AG08396 (cell line): ENCODE measurements at places on chromosomes 5 and 9.

GRCh38 chr5:139686706-139687441 is 38.7 kb downstream of the CXXC5 start:
- DNase-seq, result no peak

DNA sequence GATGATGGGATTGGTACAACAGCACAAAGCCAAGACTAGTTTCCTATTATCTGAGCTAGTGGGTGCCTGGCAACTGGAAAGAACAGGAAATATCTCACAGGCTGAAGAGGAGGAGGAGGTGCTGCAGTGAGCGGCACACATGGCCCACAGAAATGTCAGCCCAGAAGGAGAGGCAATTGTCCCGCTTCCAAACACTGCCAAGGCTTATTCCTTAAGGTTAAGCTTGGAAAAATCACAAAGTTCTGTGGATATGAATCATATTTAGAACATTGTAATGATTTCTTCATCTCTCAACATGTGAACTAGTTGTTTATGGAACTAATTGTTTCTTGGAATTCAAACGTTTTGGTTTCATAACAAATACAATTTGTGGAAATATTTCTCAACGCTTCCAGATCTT is 1019.5 kb upstream of the SEMA6A start:
- DNase-seq, result no peak

- DNase-seq, result peak; percentile 32
These were observed 53.3 kb downstream of the PCA3 start for GRCh38 chr9:76817489-76817888.

DNA sequence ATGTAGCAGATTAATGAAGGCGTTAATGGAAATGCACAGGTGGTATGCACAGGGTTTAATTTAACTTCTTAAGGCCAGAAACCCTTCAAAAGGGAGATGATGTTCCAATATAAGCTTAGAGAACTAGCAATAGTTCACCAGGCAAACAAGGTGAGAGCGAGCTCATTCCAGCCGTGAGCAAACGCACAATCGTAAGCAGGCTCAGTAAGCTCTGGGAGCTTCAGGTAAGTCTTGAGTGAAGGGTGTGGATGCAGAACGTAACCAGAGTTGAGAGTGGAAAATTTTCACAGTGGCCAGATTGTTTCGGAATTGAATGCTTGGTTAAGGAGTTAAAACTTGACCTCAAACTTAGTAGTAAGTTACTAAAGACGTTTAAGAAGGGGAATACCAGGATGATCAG is 5.7 kb downstream of the EQTN start:
- DNase-seq, result no peak

GRCh38 chr5:173800340-173800739 is 87.8 kb upstream of the CPEB4 start:
- DNase-seq, result no peak

GRCh38 chr5:57488215-57488955 is 5.8 kb upstream of the ACTBL2 start:
- DNase-seq, result peak; percentile 45

- DNase-seq, result no peak
These were observed 401.6 kb upstream of the ZNF608 start for GRCh38 chr5:125148076-125148475.

GRCh38 chr5:107168086-107168485 is 502.7 kb downstream of the EFNA5 start:
- no peak for DNase-seq

- no peak for DNase-seq
These were observed 32.2 kb downstream of the NSA2 start for GRCh38 chr5:74798977-74799911.

DNA sequence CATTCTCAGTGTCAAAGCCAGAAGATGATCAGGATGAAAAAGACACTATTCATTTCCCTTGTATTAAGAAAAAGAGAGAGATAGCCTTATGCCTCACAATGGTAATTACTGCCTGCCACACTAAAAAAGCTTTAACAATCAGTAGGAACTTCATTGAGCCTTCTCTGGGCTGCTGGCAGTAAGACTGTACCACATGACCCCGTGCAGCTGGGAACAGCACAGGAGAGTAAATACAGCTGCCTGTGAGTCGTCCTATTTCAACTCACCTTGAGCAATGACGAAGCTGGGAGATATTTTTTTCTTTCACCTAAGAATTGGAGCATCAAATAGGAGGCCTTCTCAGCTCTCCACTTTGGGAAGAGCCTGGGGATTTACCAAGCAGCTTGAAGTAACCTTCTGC is 316.3 kb downstream of the GABRB2 start:
- DNase-seq, result no peak

- DNase-seq, result no peak
These were observed 52.8 kb upstream of the STXBP1 start for GRCh38 chr9:127559247-127559680.

DNA sequence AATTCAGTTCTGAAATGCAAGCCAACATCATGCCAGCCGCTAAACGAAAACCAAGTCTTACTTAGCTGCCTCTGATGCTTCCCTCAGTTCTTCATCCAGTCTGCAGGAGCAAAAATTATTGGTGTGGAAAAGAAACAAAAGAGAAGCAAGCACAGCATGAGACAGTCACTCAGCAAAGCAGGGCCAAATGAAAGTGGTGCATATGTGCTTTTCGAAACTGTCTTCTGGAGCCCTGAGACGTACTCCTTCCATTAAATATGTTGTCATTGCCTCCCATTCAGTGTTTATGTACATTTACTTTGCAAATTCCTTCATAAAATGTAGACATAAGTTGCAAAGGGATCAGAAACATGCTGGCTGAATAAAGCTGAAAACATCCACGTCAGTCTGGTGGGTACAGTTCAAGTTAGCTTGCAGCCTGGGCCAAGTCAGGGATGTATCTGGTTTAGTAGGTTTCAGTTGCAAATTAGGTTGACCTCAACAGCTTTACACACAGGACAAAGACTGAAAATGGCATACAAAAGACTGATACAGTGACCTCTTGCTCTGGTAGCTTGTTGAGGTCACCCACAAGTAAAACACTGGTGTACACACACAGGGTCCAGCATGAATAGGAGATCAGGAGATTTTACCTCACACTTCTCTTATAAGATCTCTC is 139.7 kb upstream of the PCA3 start:
- no peak for DNase-seq

DNA sequence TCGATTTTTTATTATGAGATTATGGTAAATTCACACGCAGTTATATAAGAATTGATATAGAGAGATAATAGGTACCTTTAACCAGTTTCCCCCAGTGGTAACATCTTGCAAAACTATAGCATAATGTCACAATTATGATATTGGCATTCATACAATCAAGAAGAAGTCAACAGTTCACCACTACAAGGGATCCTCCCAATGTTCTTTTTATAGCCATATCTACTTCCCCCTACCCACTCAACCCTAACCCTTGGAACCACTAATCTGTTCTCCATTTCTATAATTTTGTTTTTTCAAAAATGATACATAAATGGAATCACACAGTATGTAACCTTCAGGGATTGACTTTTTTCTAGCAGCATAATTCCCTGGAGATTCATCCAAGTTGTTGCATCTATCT is 9.8 kb downstream of the ACTL7B start:
- no peak for DNase-seq

- no peak for DNase-seq
These were observed 177.8 kb upstream of the PCSK5 start for GRCh38 chr9:75712700-75713099.

GRCh38 chr5:96904054-96904931 is 28.0 kb downstream of the ERAP2 start:
- no peak for DNase-seq

DNA sequence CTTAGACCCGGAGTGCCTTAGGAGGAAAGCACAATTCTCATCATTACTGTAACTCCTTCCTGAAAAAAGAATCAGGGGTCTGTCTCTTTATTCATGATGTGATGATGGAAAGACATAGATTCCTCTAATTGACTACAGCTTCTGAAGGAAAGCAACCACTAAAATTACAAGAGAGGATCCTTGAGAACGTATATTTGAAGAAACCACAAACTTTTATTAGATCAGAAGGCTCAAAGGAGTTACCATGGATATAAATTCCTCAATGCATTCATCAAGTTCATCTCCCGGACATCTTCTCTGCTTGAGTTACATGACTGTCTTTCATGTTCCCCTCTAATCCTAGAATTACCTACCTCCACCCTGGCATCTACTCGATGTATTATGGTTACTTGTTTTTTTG is 104.1 kb upstream of the PAPPA start:
- DNase-seq, result no peak

GRCh38 chr5:58930520-58930919 is 347.6 kb downstream of the RAB3C start:
- DNase-seq, result no peak

DNA sequence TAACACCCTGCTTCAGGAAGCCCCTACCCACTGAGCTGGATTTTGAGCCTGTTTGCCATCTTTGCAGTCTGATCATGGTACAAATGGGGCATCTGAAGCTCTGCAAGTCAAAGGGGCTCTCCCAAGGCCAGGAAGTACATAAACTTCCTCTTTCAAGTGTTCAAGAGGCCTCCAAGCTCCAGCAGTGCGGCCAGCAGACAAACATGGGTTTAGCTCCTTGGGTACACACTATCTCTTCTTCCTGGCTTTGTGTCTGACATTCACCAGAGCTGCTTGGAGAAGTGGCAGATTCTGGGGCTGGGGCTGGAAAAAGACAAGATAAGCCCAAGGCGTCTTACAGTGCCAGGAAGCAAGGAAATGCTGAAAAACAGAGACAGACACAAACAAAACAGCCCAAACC is 34.1 kb downstream of the LAMC3 start:
- no peak for DNase-seq

DNA sequence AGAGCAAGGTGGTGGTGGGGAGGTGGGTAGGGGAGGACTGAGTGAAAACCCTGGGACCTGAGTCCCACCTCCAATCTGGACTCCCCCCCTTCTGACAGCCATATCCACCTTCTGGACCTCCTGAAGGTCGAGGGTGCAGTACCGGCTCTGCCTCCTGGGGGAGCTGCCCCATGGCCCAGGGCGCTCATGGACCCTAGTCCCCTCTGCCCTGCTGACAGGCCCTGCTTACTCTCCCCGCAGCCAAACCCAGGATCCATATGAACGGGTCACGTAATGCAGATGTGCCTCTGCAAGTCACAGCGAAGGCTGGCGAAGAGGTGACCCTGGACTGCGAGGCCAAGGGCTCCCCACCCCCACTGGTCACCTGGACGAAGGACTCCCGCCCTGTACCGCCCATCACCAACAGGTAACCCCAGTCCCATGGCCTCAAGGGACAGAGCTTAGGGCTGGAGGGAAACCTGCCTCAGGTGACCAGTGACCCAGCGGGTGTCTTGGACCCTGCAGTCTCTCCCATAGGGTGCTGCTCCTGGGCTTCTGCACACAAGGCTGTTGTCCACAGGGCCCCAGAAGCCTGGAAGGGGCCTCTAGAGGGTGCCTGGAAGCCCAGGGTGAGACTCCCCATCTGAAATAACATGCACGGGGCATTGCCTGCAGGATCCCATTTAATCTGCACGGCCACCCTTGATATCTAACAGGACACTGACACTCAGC is 61.7 kb downstream of the HMCN2 start:
- DNase-seq, result no peak

DNA sequence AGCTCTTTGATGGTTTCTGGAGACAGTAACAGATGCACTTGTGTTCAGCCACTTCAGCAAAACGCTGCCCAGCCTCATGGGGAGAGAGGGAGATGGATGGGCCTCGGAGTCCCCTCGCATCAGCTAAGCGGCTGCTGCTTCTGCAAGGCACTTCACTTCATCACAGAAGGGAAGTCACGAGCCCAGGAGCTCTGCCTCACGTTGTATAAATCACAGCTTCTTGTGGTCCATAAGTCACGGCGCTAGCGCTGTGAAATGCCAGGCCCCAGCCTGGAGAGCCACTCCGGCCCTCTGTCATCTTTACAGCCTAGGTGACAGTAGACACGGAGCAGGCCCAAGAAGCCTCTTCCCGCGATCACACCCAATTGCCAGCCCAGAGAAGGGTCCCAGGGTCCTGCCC is 23.4 kb downstream of the DBH start:
- no peak for DNase-seq

DNA sequence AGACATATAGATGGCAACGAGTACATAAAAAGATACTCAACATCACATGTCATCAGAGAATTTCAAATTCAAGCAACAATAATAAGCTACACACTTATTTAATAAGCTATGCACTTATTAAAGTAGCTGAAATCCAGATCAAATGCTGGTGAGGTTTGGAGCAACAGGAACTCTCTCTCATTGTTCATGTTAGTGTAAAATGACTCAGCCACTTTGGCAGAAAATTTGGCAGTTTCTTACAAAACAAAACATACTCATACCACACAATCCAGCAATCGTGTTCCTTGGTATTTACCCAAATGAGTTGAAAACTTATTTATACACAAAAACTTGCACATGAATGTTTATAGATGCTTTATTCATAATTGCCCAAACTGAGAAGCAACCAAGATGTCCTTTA is 131.5 kb upstream of the NFIL3 start:
- no peak for DNase-seq

DNA sequence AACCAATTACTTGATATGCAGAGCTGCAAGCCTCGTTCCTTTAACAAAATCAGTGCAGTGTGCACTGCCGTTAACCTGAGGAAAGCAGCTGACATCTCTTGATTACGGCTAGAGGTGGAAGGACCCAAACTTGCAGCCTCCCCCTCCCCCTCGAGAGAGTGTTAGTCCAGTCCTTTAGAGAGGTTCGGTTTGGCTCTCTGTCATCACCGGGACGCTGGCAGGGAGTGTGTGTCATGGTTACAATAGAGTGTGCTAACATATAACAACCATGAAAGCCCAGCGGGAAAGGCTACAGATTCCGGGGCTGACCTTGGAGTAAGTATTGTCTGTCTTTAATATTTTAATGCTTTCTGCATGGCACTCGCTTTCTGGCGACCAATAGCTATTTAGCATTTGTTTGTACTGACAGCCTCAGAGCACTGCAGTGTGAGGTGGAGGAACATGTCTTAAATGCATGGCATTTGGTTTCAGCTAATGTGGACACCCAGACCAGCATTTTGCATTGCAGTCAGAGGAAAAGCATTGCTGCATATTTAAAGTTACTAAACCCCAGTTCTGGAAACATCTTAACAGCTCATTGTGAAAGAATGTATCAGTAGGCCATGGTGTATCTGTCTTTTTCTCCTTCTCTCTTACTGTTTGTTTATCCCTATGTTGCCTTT is 237.5 kb downstream of the CD180 start:
- DNase-seq, result peak; percentile 42

- no peak for DNase-seq
These were observed 85.0 kb upstream of the TAF11L2 start for GRCh38 chr5:17412760-17413671.

- no peak for DNase-seq
These were observed 5.1 kb downstream of the NFIB start for GRCh38 chr9:14308853-14309145.

DNA sequence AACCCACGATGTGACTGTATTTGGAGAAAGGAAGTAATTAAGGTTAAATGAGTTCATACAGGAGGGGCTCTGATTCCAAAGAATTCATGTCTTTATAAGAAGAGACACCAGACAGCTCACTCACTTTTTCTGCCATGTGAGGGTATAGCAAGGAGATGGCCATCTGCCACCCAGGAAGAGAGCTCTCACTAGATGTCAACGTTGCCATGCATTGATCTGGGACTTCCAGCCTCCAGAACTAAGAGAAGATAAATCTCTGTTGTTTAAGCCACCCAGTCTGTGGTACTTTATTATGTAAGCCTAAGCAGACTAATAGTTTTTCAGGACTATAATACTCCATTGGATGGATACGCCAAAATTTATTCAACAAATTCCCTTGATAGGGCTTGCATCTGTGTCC is 89.8 kb upstream of the RAD23B start:
- DNase-seq, result no peak

- DNase-seq, result no peak
These were observed 212.9 kb downstream of the ACTL7B start for GRCh38 chr9:108642871-108643270.
